ENCODE measurements at places on chromosomes 6 and 20.

DNA sequence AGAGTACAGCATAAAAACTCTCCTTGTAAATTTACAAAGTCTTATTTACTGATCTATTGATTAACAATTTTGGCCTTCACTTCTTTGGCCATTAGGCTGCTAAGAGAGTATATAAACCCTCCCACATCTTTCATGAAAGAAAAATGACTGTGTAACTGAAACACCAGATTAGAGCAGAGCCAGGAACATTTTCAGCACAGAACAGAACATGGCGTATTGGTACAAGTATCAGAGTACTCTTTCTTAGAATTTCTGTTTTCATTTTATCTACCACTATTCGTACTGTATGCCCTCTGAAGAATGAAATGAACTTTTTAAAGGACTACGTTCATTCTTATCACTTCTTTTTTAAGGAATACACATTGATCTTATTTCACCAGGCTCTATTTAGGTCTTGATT, 550.2 kb downstream of the ADGRB3 start:
- no peak for DNase-seq

DNA sequence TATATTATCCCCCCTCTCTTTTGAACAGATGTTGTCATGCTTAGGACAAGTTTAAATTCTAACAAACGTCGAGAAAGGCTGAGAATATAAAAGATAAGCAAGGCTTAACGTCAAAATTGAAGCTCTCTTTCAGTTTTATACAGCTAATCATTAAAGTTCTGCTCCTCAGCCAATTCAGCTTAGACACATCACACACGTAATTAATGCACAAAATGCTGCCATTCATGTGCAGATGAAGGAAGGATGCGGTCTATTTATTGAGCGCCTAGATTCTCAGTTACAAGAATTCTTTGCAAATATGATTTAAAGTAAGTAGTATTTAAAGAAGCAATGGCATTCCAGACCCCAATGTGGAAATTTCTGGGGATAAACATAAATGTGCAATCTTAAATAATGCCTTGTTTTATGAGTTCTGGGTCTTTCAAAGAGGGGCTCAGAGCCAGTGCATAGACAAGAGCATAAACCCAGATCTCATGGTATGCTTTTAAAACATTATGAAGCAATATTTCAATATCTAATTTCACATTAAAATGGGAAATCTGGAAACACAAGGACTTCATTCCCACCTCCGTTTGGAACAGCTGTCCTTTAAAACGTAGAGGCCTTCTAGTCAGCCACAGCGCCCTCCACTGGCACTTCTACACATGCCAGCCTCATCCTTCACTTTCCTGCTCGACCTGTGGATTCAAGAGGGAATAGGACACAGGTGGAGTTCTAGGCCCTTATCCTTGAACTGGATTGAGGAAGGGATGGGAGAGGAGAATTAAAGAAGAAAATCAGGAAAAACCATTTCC, 85.8 kb downstream of the LYRM4 start:
- no peak for DNase-seq

GRCh38 chr6:56374841-56375369, 127.5 kb upstream of the COL21A1 start:
- peak; percentile 39 for DNase-seq

- no peak for DNase-seq
Measured at GRCh38 chr6:169660751-169661390, 41.0 kb downstream of the WDR27 start.

GRCh38 chr6:157056275-157056674, 267.0 kb downstream of the TMEM242 start:
- DNase-seq: no peak

DNA sequence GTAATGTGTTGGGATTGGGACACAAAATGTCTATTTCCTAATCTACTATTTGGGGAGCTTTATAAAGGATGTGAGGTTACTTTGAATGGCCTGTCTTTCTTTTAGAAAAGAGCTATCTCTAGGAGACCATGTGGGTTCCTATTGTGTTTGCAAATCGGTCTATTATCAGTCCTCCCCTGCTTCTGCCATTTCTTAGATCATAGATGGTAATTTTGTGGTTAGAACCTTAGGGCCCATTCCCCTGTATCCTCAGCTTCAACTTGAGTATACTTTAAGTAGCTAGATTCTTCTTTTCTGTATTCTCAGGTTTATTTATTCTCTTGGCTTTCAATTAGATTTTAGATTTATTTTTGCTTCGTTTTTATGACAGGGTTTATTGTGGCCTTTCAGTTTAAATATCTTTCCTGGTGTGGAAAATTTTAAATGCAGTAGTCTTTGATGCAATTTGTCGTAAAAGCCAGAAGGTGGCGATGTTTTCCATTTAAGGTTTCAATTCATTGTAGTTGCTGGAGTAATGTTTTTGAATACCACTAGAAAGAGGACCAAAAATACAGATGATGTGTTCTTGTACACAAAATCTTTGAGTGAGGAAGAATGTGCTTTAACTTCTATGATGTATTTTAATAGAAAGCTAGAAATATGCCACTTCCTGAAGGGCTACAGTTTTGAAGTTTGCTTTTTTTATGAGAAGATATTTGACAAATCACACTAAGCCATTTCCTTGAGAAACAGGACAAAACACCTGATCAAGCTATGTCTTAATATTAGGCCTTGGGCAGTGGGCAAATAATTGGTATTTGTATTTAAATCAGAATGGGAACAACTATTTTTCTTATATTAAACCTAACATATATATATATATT, 20.3 kb downstream of the TBPL1 start:
- no peak for DNase-seq

- no peak for DNase-seq
Measured at GRCh38 chr6:148069256-148069655, 273.4 kb upstream of the SASH1 start.

DNA sequence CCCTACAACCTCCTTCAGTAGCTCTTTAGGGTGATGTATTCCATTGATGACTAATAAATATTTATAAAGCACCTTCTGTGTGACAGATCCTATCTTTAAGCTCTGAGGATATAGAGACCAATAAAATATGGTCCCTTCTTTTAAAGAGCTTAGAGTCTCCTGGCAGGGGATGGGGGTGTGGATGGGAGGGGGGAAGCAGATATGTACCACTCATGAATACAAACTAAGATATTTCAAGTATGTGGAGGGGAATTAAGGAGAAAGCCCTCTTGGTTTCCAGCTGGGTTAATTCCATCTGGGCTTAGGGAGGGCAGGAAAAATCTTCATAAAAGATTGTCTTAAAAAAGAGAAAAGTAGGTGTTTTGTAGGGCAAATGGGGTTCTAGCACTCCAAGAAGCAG, 21.6 kb upstream of the FBXO9 start:
- DNase-seq: no peak

DNA sequence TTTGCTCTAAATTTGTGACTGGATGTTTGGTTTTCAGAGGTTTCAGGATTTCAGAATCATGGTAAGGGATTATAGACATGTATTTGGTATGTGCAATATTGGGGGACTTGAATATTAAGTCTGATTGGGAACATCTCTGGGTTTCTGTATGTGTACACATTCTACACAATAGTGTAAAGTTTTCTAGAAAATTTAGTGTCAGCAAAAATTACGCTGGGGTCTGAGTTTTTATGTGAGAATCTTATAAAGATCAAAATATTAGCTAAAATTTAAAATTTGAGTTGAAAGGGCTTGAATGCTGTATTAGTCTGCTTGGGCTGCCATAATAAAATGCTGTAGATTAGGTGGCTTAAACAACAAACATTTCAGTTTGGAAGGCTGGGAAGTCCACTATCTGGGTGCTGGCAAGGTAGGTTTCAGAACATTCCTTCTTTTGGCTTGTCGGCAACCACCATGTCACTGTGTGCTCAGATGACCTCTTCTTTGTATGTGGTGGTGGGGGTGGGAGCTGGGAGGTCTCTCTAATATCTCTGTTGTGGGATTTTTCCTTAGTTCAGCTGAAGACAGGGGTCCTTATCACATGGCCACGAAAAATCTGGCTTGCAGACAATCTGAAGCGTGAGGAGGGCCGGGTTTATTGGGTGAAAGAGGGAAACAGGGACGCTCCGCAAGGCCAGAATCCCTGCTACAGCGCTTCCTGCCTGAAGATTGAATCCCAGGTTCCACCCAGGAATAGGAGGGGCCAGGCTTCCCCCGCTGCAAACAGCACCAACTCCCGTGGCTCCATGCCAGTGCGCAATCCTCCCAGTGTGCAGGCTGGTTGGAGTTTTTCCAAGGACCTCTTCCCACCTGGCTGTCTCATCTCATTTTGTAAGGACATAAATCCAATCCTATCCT, 299.7 kb downstream of the PLCB1 start:
- no peak for DNase-seq

DNA sequence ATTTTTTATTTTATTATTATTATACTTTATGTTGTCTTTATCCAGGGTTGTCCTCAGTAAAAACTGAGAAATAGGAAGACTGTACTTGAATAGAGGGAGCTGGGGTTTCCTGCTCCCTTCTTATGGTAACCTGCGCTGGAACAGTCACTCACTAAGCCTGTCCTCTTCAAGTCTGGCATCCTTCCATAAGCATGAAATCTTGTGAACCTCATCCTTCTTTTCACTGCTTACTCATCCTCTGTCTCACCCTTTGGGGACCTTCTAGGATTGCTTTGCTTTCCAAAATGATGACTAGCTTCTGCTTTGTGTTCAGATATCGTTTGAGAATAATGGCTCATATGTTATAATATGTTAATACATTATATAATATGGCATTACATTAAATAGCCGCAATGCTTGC, 90.6 kb downstream of the C6orf118 start:
- DNase-seq: peak; percentile 28

- DNase-seq: peak; percentile 87
Measured at GRCh38 chr6:119484598-119484997, 135.0 kb upstream of the MAN1A1 start.

DNA sequence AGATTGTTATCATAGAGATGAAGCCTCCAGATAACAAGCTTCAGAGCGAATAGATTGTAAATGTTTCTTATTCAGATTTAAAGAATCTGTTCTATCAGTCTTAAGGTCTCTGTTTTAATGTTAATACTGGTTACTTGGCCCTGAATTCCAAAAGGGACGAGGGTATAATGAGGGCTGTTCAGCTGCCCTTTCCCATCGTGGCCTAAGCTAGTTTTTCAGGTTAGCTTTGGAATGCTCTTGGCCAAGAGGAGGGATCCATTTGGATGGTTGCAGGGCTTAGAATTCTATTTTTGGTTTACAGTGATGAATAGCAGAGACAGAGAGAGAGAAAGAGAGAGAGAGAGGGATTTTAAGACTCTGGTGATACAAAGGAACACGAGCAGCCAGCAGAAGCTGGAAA, 62.8 kb upstream of the UFL1 start:
- no peak for DNase-seq

GRCh38 chr6:140434761-140435160, 1060.3 kb upstream of the CITED2 start:
- no peak for DNase-seq

- no peak for DNase-seq
Measured at GRCh38 chr6:26290941-26291340, 74.1 kb upstream of the BTN3A2 start.

DNA sequence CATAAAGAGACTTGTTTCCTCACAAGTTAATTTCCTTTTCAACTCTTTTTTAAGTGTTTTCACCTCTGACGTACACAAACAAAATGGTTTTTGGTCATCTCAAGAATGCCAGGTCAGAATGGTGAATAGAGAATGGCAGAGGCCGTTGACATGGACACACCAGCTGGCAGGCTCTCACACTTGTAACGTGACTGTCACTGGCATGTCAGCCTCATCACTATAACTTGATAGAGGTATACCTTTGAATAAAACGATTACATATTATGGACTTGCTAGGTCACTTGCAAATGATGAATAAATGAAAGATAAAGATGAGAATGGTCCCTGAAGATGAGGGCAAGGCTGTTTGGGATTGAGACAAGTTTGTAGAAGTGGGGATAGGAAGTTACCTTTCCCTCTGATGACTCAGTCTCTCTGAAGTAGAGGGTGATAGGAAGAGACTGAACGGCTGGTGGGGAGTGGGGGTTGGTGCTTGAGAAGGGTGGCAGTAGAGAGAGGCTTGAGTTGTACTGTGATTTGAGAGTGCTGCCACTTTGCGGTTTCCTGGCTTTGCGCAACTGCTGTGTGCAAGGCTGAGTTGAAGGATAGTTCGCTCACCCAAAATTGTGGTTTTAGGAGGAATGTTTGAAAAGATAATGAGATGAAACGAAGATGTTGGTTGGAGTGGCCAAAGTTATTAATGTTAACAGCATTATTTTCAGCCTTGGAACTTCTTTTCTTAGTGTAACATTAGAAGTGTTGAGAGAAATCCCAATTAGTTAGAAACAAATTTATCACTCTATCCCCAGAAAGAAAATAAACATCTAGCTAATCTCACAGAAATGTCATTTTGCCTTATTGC, 30.3 kb downstream of the TBPL1 start:
- no peak for DNase-seq

DNA sequence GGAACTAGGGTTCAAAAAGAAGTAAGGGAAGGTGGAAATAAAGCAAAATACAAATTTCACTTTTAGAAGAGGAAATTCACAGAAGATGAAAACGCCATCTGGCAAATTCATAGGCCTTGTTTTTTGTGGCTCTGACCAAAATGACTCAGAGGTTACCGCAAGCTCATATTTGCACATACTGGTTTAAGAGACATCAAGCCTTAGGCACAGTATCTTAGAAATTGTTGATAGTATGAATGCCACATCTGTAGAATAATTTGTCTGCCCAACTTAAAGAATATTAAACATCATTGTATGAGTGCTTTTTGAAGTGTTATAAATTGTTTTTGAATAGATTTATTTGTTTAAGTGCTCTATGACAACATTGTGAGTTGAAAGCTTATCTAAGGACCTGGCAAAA, 10.6 kb downstream of the TAAR1 start:
- no peak for DNase-seq

- no peak for DNase-seq
Measured at GRCh38 chr20:45087097-45087790, 13.7 kb downstream of the KCNS1 start.

GRCh38 chr20:11585752-11586352, 331.8 kb upstream of the BTBD3 start:
- DNase-seq: no peak

DNA sequence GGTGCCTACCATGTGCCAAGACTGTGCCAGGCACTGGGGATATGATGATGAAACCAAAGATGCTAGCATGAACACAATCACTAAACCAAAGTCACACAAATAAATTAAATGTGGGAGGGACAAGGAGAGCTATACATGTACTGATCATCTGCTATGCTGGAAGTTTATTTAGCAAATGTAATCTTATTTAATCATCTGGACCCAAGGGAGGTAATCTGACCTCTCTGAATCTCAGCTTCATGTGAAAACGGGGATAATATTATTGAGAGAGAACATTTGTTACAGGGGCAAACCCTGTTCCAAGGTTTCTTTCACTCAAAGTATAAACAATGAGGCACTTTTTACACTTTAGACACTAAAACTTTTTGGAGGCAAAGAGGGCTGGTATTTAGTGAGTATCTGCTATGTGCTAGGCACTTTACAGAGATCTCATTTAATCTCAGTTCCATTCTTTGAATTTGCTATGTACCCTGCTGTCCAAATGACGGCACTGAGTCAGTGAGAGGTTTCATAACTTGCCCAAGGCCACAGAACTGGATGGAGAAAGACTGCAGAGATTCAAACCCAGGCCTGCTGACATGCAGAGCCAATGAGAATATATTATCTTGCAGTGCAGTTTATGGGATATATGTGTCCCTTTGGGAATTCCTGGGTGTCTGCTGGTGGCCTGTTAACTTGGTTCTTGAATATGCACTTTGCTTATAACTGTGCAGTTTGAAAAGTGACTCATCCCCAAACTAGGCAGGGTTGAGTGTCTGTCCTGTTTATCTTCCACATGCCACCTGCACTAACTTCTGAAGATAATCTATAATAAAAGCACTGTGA, 3.3 kb upstream of the ASXL1 start:
- no peak for DNase-seq

GRCh38 chr6:144134737-144135136, 15.6 kb upstream of the STX11 start:
- DNase-seq: no peak
